ENCODE measurements at places on chromosomes 7 and 10.
A peak's percentile ranks its signal among the peaks of the same experiment; 100 is the strongest.

DNA sequence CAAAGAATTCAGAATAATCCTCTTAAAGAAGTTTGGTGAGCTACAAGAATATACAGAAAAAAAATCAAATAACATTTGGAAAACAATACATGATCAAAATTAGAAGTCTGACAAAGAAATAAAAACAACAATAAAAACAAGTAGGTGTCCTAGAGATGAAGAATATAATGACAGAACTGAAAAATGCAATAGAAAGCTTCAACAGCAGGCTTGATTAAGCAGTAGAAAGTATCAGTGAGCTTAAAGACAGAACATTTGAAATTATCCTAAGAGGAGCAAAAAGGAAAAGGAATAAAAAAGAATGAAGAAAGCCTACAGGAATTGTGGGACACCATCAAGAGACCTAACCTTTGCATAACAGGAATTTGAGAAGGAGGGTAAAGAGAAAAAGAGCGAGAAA lies 238.8 kb downstream of the ZEB1 start:
- DNase-seq: no peak

DNA sequence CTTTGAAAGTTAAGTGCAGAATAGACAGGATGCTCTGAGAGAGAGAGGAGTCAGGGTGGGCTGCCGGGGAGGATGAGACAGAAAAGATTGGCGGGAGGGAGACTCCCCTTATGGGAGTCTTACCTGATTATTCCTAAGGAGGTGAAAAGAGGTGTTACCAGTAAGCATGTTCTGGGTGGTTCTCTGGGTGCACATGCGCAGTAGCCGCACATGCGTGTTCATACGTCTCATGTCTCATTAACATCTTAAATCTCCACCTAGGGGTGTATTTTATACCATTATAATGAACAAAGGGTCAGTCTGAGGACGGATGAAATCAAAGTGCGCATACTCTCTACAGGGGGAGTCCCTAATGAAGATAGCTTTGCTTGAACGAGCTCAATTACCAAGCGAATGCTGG lies 592.9 kb upstream of the C7orf33 start:
- no peak for DNase-seq

DNA sequence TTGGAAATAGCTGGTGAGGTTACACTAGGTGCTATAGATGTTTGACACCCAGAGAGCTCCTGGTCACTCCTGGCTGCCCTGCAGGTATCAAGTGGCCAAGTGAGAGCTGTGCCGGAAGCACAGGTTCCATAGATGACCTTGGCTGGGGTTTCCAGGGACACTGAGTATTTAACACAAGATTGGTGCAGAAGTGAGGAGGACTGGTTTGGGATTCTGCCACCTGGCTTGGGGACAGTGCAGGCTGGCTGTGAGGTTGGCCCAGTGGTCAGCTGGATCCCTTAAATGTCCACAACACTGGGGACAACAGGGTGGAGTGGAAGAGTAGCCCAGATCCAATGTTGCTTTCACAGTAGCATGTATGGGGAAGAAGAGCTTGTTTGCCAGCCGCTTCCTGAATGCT lies 5.3 kb upstream of the ACHE start:
- DNase-seq: no peak

DNA sequence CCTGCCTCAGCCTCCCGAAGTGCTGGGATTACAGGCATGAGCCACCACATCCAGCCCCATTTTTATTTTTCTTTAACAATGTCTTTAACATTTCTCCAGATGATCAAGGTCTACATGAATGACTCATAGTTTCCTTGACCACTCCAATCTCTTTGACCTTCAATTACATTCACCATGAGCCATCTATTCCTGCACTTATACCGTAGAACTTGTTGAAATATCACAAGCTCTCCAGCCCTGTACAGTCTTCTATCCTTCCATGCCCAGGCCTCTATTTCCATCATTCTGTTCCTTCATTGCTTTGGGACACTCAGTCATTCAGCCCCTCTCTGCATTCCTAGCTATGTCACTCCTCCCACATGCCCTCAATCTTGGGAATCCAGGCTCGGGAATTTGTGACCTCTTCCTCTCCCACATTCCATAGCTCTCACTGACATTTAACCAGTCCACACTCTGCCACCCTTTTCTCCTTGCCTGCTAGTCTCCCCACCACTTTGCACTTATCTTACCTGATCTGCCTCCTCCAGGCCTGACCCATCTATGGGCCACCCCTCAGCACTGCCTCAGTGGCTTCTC lies 151.8 kb upstream of the STK17A start:
- DNase-seq: no peak

- DNase-seq: peak; percentile 80
Observed at GRCh38 chr7:150945171-150945852, 32.8 kb downstream of the KCNH2 start.

GRCh38 chr7:85669225-85669624 lies 482.4 kb upstream of the SEMA3D start:
- DNase-seq: no peak

DNA sequence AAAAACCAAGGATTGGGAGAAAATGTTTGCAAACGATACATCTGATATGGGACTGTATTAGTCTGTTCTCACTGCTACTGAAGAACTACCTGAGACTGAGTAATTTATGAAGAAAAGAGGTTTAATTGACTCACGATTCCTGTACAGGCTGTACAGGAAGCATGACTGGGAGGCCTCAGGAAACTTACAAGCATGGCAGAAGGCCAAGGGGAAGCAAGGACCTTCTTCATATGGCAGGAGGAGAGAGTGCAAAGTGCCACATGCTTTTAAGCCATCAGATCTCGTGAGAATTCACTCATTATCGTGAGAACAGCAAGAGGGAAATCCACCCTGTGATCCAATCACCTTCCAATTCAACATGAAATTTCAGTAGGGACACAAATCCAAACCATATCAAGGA lies 11.0 kb downstream of the ZNF713 start:
- DNase-seq: no peak

- no peak for DNase-seq
Observed at GRCh38 chr10:130042381-130042780, 68.2 kb downstream of the C10orf143 start.

DNA sequence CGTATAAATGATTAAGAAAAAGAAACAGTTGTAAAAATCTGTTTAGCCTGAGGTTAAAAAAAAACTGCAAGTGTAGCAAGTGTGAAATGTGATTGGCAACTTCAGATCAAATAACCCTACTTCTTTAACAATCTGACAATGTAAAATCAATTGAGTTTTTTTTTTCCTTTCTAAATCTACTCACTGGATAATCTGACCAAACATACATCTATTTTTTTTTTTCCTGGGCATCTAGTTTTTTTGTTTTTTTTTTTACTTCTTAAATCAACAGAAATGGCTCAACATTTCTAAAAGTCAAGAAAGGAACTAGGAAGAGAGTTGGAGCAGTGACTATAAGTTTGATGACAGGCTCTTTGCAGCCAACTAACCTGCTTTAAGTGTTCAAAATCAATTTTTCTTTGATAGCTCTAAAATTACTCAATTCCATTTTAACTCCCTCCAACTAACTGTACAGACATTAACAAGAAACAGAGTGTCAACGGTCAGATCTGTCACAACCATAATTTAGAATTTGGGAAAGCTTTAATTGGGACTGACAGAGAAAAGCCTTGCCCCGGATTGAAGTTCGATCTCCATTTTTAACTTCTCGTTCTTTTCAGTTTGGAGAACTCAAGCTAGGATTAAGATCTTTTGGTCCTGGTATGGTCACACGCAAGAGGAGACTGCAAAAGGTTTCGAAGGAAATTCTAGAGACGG lies 1.2 kb downstream of the ARL3 start:
- DNase-seq: no peak

DNA sequence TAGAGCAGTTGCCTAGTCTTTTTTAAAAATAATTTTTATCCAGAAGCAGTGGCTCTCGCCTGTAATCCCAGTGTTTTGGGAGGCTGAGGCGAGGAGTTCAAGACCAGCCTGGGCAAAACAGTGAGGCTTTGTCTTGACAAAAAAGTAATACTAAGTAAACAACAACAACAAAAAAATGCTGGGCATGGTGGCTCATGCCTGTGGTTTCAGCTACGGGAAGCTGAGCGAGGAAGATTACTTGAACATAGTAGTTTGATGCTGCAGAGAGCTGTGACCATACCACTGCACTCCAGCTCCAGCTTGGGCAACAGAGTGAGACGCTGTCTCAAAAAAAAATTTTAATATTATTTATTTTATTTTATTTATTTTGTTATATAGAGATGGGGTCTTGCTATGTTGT lies 31.3 kb upstream of the TPST1 start:
- DNase-seq: no peak

- no peak for DNase-seq
Observed at GRCh38 chr10:129718548-129719414, 245.3 kb downstream of the EBF3 start.

DNA sequence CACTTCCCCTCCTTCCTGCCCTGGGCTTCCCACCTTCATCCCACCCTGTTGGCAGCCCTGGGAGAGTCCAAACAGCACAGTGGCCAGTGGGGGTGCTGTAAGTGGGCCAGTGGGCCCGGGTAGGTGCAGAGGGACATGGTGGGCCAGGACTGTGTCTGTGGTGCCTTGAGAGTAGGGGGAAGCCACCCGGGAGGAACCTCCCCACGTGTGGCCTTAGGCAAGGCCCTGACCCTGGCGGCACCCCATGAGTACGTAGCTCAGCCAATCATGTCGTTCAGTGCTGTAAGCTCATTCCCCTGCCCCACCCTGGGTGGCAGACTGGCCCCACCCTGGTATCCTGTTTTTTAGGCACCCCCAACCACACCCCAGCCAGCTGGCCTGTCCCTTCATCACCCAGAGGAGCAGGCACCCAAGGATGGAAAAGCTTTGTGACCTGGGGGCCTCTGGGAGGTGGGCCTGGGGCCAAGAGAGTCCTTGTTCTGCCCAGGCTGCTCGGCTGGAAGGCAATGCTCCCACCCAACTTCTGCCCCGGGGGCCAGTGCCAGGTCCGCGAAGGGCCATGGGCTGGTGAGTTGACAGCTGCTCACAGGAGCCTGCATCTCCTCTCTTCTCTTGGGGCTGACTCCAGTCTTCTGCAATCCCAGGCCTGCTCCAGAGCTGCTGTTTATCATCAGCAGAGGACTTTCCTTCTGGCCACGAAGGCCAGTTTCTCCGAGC lies 41.6 kb downstream of the TSPAN15 start:
- no peak for DNase-seq

- DNase-seq: no peak
Observed at GRCh38 chr10:130553826-130554225, 417.6 kb downstream of the GLRX3 start.

DNA sequence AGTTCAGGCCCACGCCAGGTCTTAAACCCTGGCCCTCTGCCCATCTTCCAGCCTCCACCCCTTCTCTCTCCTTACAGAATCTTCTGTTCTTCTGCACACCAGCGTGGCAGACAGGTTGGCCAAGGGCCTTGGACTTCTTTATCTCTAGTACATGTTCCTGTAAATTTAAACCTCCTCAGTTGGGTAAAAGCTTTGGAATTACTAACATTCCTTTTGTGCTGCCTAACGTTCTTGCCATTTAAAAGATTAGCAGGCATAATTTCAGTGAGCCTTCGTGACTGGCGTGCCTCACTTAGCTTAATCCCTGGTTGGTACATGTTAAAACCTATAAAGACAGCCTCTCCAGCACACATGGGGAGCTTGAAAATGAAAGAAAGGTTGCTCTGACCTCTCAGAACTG lies 192.2 kb downstream of the CUX1 start:
- no peak for DNase-seq

DNA sequence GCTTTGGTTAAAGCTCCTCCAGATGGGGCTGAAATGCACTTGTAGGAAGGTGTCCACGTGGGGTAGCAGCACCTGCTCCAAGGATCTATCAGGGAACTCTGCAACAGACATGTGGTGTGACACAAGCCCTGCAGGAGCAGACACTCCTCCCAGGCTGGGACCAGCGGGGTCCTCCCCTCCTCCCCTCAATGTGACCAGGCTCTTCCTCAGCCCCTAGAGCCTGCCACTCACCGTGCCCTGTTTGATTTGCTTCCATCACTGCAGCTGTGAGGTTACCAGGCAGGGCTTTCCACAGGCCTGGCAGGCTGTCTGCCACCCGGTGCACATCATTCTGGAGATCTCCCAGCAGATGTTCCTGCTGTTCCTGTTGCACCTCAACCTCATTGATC lies 13.4 kb downstream of the MMRN2 start:
- DNase-seq: no peak

GRCh38 chr7:115475206-115475605 lies 553.3 kb downstream of the MDFIC start:
- no peak for DNase-seq

DNA sequence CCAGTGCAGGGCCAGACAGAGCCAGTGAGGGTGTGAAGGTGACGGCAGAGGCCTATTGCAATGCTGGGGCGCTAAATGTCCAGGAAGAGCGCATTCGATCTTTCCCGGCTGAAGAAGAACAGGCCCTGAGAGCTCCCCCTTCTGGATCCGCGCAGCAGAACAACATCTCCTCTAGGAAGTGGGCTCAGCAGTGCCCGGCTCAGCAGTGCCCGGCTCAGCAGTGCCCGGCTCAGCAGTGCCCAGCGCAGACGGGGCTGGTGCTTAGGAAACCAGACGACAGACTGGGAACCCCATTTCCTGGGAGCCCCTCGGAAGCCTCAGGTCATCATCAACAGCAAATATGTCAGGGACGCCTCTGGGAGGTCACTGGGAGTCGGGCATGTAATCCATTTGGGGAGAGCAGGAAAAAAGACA lies 4.7 kb upstream of the NOS3 start:
- no peak for DNase-seq

GRCh38 chr10:69759641-69760040 lies 42.1 kb upstream of the COL13A1 start:
- DNase-seq: no peak

DNA sequence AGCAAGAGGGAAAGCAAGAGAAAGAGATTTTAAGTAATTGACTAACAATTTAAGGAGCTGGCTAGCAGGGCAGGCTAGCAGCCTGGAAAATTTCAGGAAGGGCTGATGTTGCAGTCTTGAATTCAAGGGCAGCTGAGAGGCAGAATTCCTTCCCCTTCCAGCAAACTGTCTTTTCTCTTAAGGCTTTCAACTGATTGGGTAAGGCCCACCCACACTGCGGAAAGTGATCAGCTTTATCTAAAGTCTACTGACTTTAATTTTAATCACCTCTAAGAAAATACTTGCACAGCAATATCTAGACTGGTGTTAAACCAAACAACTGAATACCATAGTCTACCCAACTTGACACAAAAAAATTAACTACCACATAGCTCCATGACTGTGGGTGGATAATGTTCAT lies 303.9 kb downstream of the FZD1 start:
- DNase-seq: no peak

GRCh38 chr10:70493660-70494234 lies 15.2 kb downstream of the PALD1 start:
- no peak for DNase-seq
